Aorta (tissue), 5 donors: ENCODE measurements at places on chromosomes 6 and 20.
A peak's percentile ranks its signal among the peaks of the same experiment; 100 is the strongest.

GRCh38 chr6:119313937-119314884 lies 35.4 kb downstream of the MAN1A1 start:
- no peak for DNase-seq

GRCh38 chr6:112781241-112781640 lies 434.1 kb downstream of the RFPL4B start:
- no peak for DNase-seq

DNA sequence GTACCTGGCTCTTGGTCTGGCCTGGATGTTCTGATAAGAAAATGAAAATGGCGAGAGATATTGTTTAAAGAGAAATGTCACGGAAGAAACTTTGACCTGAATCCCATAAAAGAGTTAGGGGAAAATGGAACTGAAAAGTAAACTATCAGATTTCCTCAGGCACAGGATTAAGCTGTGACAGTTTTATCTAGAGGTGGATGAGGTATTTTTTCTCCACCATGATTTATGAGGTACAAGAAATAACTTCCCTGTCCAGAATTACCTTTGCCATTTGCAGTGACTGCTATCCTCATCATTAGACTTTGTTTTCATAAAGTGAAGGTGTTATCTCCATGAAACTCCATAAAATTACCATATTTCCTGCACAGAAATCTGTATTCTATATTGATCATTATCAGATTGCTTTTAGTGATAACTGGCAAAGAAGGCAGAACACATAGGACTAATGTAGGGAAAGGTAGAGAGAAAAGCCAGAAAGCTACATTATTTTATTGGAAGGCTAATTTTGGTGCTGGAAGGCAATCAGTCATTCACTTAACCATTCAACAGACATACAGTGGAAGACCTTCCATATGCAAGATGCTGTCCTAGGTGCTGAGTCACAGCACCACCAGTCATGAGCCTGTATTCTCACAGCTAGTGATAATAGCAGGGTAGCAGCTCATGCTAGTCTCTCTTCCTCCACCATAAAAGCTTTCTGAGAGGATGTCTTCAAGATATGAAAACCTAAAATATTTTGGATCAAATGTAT lies 427.3 kb upstream of the CITED2 start:
- no peak for DNase-seq

- no peak for DNase-seq
Measured at GRCh38 chr6:51019806-51020205, 201.1 kb downstream of the TFAP2B start.

DNA sequence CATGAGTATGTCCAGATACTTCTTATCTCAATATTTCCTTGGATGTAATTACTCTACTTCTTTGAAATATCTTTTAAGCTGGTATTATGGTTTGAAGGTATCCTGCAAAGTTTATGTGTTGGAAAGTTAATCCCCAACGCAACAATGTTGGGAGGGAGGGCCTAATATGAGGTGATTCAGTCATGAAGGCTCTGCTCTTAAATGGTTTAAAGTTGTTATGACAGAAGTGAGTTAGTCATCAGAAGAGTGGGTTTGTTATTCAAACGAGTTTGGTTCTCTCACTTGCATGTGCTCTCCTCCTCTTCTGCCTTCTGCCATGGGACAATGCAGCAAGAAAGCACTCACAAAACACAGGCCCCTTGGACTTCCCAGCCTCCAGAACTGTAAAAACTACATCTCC lies 176.3 kb downstream of the KCNQ5 start:
- DNase-seq, result no peak

- no peak for DNase-seq
Measured at GRCh38 chr6:130680116-130680515, 147.1 kb upstream of the SMLR1 start.

GRCh38 chr6:129104131-129104530 lies 221.2 kb downstream of the LAMA2 start:
- DNase-seq, result no peak

- no peak for DNase-seq
Measured at GRCh38 chr6:31597006-31597405, 4.2 kb upstream of the NCR3 start.

- DNase-seq, result no peak
Measured at GRCh38 chr6:90860822-90861601, 274.1 kb upstream of the MAP3K7 start.

DNA sequence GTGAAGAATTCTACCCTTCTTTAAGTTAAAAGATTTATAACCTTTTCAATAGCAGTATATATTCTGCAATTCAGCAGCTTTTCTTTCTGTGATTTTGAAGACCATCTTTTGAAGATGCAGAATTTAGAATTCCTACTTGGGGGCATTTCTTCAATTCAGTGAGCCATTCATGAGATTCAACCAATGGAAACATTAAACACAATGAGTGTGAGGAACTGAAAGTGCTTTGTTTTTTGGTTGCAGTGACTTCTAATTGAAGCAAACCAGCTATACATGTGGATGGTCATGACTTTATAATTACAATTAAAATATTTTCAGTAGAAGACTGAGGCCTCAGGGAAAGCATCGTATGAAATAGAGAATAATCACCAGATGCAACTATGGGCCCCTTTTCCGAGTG lies 108.3 kb downstream of the CARMIL1 start:
- no peak for DNase-seq

- DNase-seq, result no peak
Measured at GRCh38 chr6:163948250-163948649, 533.7 kb downstream of the QKI start.

DNA sequence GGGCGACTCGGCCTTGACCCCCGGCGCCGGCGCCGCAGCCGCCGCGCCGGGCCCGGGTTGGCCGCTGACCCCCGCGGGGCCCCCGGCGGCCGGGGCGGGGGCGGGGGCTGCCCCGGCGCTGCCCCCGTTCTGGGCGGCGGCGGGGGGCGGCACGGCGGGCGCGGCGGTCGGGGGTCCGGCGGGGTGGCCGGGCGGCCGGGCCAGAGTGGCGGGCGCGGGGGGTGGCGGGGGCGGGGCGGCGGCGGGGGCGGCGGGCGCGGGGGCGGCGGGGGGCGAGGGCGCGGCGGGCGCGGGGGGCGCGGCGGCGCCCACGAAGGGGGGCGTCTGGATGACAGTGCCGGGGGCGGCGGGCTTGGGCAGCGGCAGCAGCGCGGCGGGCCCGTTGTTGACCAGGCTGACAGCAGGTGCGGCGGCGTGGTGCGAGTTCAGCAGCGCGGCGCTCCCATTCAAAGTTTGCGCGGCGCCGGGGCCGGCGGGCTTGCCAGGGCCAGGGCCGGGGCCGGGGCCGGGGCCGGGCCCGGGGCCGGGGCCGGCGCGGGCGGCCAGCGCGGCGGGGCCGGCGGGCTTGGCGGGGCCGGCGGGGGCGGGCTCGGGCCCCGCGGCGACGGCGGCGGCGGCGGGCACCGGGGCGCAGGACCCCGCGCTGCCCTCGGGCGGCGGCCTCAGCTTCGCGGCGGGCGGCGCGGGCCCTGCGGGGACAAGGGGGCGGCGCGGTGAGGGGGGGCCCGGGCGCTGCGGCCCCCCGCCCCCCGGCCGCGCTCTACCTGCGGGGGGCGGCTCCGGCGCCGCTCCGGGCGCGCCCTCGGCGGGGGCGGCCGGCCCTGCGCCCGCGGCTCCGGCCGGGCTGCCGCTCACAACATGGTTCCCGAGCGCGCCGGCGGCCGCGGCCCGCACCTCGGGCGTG lies 659 bp downstream of the TAF4 start:
- no peak for DNase-seq

- DNase-seq, result no peak
Measured at GRCh38 chr20:17298171-17298570, 71.3 kb downstream of the PCSK2 start.

DNA sequence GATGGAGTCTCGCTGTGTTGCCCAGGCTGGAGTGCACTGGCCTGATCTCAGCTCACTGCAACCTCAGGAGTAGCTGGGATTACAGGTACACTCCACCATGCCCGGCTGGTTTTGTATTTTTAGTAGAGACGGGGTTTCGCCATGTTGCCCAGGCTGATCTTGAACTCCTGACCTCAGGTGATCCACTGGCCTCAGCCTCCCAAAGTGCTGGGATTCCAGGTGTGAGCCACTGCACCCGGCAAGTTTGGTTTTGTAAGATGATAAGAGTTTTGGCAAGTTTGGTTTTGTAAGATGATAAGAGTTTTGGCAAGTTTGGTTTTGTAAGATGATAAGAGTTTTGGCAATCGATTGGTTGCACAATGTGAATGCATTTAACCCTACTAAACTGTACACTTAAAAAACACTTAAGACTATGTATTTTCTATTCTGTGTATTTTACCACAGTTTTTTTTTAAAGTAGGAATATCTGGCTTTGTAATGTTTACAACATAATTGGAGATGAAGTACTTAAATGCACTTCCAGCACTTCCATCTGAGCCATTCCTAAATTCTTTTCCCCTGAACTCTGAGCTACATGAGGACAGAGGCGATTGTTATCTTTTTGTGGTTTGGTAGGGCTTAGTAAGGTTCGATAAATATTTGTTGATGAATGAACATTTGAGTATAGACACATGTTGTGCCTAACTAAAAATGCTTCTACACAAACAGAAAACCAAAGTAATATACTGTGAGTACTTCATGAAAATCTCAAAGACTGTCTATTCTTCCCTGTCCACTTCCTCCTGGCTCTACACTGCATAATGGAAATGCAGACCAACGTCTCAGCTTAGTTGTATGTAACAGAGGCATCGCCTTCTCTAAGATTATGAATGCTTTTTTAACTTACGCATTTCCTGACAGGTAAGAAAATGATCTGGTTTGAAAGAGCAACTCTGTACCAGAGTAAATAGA lies 18.8 kb downstream of the SAMHD1 start:
- DNase-seq, result no peak

- no peak for DNase-seq
Measured at GRCh38 chr6:162868397-162868796, 140.6 kb downstream of the PACRG start.

GRCh38 chr6:43584892-43585570 lies 9.0 kb downstream of the POLH start:
- DNase-seq, result no peak

DNA sequence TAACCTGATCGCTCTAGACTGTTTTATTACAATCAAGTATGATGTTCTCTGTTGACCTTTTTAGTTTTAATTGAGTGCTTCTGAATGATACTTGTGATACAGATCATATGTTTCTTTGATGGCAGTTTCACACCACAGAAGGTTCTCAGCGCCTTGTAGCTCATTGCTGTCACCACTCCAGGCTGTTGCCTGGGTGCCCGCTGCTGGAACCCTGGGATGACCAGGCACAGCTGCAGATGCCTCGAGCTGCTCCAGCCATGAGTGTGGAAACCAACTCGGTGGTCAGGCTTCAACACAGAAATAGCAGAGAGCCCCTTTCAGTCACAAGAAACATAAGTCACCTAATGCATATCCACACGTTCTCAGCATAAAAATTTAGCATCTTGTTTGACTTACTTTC lies 112.7 kb downstream of the RPP40 start:
- no peak for DNase-seq

DNA sequence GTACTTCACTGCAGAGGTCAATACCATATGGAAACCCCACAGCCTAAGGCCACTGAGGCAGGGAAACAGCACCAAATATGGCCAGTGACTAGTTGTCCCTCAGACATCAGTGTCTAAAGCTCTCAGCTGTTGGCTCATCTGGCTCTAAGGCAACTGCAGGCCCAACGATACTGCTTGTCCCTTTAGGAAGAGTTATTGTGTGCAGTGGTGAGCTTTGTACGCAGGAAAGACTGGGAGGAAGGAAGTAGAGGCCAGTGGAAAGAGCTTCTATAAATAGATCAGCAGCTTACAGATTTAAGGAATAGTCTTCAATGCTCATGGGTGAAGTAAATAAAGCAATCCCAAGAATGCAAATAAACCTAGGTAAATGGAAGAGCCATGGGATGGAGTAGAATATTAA lies 29.3 kb downstream of the DNAAF9 start:
- DNase-seq, result no peak

DNA sequence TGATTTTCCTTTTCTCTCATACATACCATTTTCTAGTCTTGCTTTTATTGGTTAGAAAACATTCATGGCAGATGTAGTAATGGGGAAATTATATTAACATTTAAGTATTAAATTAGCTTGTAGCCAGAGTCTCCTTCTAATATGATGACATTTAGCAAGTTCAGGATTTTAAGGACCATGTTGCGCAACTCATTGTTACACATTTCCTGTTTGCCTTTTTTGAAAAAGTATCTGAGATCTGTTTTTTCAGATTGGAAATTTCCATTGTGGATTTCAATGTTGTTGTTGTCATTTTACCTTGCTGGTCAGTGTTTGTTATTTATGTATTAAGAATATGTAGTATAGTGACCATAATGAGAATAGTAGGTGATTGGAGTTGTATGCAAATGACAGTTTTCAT lies 38.7 kb downstream of the CDKAL1 start:
- no peak for DNase-seq

- no peak for DNase-seq
Measured at GRCh38 chr6:146336191-146336590, 207.4 kb upstream of the RAB32 start.

DNA sequence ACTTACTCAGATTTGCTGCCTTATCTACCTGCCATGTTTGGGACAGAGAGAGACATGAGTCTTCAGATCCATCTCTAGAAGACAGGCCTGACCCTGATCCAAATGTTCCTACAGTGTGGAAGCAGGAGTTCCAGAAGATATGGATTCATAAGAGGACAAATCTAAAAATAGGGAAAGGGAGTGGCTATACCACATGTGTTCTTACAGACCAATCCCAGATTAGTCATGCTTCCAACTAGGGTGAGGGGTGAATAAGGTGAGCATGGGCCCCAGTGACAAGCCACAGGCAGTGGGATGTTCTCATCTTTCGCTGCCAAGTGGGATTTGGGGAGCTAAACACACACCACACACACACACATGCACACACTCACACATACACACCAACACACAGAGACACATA lies 670.7 kb upstream of the CITED2 start:
- DNase-seq, result no peak

GRCh38 chr6:52543262-52543661 lies 33.6 kb downstream of the TRAM2 start:
- no peak for DNase-seq

DNA sequence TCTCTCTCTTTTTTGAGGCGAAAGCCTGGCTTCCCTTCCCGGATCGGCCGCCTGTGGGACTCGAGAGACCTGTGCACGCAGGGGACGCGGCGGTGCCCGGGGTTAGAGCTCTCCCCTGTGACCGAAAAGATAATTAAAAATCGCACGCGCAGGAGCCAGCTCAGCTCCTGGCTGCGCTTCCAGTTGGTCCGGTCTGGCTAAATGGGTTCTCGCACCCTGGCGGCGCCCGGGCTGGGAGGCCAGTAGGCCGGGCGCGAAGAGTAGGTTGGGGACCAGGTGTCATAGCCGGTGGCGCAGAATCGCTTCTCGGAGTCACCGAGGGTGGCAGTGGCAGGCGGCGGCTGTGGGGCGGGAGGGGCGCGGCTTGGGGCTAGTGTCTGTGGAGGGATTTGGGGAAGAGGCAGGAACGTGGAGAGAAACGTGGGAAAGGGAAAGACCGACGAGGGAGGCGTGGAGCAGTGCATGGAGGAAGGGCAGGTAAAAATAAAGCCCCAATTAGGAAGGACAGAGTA lies 41.9 kb upstream of the SUPT3H start:
- DNase-seq, result peak; percentile 77

DNA sequence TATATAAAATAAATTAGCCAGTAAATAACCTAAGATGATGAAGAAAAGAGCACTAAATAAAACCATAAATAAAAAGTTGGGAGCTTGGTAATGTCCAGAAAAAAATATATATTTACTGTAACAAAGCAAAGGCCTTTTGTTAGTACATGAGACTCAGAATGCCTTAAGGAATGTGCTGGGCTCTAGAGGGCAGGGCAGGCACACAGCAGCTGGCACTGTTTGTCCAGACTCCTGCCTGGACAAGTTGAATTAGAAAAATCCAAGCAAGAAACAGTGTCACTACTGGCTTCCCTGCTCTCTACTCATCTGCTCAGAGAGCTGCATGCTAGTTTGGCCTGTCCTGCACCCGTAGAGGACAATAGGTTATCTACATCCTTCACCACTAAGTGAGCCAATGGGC lies 8.8 kb downstream of the DEFB129 start:
- no peak for DNase-seq
